Endothelial cell (in vitro differentiated cells): ENCODE measurements at places on chromosomes 3 and 15.

DNA sequence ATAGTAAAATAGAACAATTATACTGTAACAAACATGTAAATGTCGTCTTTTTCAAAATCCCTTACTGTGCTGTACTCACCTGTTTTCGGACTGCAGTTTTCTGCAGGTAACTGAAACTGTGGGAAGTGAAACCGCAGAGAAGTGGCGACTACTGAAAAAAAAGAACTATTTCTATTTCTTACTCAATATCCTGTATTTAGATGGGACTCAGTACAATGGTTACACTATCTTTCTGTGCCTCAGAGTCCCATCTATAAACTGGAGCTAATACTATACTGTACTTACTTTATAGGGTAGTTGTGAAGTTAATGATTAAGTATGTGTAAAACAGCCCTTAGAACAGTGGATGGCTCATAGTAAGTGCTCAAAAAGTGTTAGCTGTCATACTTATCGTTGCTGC is 14.3 kb upstream of the P2RY12 start:
- DNase-seq = no peak

- no peak for DNase-seq
Observed at GRCh38 chr3:40827942-40828688, 303.4 kb downstream of the ZNF621 start.

DNA sequence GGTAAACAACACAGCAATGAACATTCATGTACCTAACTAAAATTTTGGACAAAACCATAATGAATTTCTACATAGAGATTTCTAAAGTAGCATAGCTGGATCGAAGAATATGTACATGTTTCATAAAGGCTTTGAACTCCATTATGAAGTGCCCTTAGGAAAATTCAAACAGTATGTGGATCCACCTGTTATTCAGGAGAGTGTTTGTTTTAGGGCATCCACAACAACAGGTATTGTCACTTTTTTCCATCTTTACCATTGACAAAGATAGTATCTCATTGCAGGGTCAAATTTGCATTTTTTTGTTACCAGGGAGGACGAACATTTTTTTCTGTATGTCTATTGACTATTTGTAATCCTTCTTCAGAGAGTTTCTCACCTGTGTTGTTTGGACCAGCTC is 75.0 kb downstream of the COL6A5 start:
- no peak for DNase-seq

GRCh38 chr3:83063446-83063845 is 1302.0 kb upstream of the GBE1 start:
- DNase-seq = no peak

GRCh38 chr15:64046421-64047153 is at the start of gene DAPK2:
TSS of gene DAPK2 (minus strand) at chr15:64046485. CDS start at chr15:64040261, 6,224 bp downstream.
- DNase-seq = peak; percentile 82
